Activated T-cell treated with anti-CD3 and anti-CD28 coated beads, Interleukin-2, amount 50 U/mL, for 1 hour (primary cell): ENCODE measurements at places on chromosomes 1 and 21.

DNA sequence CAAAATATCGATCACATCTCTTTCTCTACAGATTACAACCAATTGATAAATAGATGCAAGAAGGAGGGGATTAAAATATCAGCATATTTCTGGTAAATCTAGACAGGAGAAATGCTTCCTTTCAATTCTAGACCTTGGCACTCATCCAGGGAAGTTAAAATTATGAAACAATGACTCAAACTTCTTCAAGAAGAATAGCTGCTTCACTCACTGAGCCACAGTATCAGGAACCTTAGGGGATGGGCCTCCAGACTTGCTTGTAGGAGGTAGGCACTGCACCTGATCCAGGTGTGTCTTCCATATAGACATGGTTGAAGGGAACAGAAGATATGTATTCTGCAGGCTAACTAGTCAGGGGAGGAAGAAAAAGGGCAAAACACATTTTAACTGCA, 9.8 kb downstream of the SLAMF7 start:
- DNase-seq = no peak

DNA sequence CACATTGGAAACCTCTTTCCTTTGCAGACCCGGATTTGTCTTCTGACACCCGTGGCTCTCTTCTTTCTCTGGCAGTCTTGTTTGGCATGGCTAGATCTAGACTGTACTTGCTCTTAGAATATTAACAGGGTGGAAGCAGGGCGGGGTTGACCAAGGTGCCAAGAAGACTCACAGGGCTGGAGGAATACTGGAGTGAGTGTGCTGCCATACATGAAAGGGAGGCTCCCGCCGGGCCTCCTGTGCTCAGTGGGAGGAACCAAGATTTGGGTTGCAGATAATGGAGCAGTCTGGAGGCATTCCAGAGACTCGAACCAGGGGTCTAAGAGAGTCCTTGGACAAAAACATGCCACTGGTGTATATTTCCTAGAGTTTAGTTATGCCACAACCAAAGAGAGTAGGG, 27.6 kb upstream of the SNX27 start:
- no peak for DNase-seq

GRCh38 chr1:4053774-4054173, 153.7 kb upstream of the C1orf174 start:
- no peak for DNase-seq

DNA sequence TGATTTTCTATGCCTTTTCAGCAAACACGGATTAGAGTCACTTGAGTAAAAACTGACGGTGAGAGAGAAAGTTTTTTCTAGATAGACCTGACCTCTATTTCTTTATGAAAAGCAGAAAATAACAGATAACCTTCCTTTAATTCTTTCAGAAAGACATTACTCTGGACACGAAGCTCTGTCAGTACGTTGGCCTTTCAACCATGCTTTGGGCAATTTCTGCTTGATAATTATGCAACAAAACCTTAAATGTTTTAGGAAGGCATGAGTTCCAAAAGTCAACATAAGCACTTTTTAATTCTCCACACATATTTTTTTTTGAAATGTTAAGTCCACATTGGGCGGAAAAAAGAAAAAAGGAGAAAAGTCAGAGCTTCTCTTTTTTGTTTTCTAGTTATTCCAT, 137.8 kb downstream of the AKT3 start:
- DNase-seq = no peak

DNA sequence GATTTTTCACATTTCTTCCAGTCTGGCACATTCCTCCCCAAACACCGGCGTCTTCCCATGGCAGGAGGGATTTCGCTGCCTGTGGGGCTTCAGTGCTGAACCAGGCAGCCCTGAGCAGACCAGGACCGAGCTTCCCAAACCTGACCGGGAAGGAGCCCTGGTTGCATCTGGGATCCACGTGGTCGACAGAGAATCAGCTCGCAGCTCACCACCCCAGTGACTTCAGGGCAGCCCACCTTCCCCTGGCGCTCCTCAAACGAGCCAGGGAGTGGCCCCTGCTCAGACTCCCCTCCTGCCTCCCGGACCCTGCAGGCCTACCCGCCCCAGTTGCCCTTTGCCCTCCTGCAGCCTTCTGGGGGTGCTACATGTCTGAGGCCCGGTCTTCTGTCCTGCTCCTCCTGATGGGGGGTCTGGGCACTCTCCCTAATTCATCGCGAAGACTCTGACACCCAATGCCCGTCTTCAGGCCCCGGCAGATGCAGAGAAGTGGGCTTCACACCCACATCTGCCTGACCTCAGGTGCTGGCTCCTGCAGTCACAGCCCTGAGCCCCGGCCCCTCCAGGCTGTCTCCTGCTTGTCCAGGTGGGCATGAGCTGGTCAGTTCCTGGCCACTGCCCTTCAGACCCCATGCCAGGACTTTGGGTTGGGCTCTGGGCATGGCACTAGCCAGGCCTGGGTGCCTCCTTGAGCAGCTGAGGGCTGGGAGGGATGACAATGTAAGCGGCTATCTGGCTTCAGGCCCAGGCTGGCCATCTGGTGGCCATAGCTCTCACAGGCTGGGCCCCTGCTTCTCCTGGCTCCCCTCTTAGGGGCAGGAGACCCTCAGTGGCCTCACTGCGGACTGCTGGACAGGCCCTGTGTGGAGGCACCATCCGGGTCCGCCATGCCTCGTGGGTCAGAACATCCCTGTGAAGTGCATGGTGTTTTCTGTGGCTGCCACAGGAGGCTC, 26.1 kb upstream of the PRSS38 start:
- DNase-seq = no peak
